Epithelial cell of umbilical artery (primary cell): ENCODE measurements at places on chromosomes 6 and 20. TPM values are rescaled to one million over a fixed set of nuclear protein-coding genes. Genes with fewer than 3 reads are reported as not detected.

The SAMD3 gene
- not detected in 2 replicates for total RNA-seq

The REM1 gene
- total RNA-seq: not detected in 2 replicates

The HSP90AB1 gene
- 888 and 963 TPM in 2 replicates for total RNA-seq

The NUDT3 gene
- total RNA-seq: 17.5 and 21.4 TPM in 2 replicates

The CRISP3 gene
- total RNA-seq: not detected in 2 replicates

The GPR6 gene
- not detected in 2 replicates for total RNA-seq

The PSORS1C1 gene
- 1.3 and 3.3 TPM in 2 replicates for total RNA-seq

The NELFCD gene
- 56.2 and 63.2 TPM in 2 replicates for total RNA-seq

The CLIC5 gene
- total RNA-seq: not detected in 2 replicates

The PDE10A gene
- 6.8 and 10.4 TPM in 2 replicates for total RNA-seq

The CRISP2 gene
- under 0.01 TPM in 1 of 2 replicates, not detected in the other for total RNA-seq

The CYP24A1 gene
- not detected in 2 replicates for total RNA-seq

The DLL1 gene
- 0.65 and 1.7 TPM in 2 replicates for total RNA-seq

The SLC4A11 gene
- total RNA-seq: 1.9 and 2.0 TPM in 2 replicates

The C6orf58 gene
- total RNA-seq: not detected in 2 replicates

The TUBB gene
- total RNA-seq: 311 and 367 TPM in 2 replicates

The ULBP1 gene
- total RNA-seq: under 0.01 and 0.46 TPM in 2 replicates

The PPIL6 gene
- 1.7 and 2.3 TPM in 2 replicates for total RNA-seq

The IYD gene
- total RNA-seq: under 0.01 TPM in 1 of 2 replicates, not detected in the other

The C6orf141 gene
- 2.6 and 2.7 TPM in 2 replicates for total RNA-seq

The NKX2-2 gene
- total RNA-seq: not detected in 2 replicates

The MAP7 gene
- total RNA-seq: 0.15 and 0.32 TPM in 2 replicates

The KCNB1 gene
- total RNA-seq: under 0.01 TPM in 1 of 2 replicates, not detected in the other

The SRMS gene
- total RNA-seq: not detected in 2 replicates

The HCK gene
- not detected in 2 replicates for total RNA-seq

The VAPB gene
- 9.4 and 15.3 TPM in 2 replicates for total RNA-seq

The DYNLT2 gene
- total RNA-seq: 0.61 and 0.97 TPM in 2 replicates

The BCLAF1 gene
- 101 and 106 TPM in 2 replicates for total RNA-seq

The LIN28B gene
- under 0.01 TPM in 1 of 2 replicates, not detected in the other for total RNA-seq
